ENCODE measurements at places on chromosomes 16 and 17.

DNA sequence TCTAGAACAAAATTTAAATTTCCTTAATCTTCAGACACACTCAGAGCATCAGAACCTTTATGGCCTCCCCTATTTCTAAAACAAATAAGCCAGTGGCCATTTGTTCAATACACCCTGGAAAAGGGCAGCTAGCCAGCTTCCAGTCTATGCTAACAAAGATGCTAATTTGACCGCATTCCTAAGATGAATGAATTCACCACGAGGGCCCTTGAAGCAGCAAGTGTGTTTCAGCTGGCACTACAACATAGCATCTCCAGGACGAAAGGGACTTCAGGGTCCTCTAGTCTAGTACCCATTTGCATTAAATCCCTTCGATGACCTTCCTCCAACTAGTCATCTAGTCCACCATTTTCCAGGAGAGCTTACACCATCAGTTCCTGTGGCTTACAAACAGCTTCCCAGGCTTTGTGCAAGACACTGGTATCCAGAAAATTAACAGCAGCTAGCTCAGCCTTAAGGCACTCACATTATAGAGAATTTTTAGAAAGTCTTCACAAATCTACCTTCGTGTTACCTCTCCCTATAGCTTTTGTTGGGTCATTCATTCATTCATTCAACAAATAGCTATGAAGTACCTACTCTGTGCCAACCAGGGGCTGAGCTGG is 10.9 kb downstream of the KRT37 start:
- DNase-seq: no peak

DNA sequence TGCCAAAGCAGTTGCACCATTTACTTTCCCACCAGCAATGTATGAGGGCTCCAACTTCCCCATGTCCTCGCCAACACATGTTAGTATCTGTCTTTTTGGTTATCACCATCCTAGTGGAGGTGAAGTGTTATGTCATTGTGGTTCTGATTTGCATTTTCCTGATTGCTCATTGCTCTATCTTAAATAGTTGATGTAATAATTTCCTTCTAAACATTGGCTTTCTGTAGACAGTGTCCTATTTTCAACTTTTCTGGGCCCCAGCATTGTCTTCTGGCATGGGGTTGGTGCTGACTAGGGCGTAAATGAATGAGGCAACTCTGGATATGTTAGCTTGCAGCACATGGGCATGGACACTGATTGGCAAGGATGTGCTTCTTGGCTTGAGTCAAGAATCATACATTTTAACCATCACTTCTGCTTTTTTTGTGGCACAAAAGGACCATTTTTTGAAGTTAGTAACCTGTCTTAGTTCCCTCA is 25.1 kb downstream of the PLCG2 start:
- no peak for DNase-seq

DNA sequence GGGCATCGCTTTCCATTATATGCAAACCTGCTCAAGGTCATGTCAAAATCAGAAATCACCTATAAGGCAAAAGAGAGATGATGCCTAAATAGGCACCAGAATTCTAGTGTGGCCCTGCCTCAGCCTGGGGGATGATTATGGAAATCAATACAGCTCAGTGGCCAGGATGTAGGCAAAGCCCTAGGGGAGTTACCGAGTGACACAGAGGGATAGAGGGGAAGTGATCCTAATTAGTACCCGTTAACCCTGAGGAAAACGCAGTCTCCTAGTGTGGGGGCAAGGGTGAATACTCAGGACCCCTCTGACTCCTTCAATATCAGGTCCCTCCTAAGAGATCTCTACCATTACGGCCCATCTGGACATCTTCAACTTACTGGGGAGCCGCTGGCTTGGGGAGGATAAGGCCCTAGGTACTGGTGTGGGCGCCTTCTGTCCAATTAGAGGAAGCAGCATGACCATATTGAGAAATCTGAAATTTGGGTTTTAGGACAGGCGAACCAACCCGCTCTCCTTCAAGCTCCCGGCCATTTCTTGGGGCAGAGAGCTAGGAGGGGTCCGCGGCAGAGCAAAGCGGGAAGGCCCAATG is 725 bp downstream of the NT5C3B start:
- no peak for DNase-seq

DNA sequence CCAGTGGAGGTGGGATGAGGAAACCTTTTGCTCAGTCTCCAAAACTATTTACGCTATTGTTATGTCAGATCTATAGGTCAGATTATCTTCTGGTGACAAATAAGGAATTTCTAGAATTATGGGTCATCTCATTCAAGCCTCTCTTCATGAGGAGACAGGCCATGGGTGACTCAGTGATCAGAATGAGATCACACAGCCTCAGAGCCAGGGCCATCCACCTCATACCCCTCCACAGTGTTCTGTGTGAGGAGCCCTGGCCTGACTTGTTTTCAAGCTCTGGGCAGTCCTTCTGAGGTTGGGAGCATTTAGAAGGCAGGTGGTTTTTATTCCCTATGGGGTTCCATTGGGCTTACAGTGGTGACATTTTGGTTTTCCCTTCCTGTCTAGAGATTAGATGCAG is 26.5 kb downstream of the YPEL2 start:
- no peak for DNase-seq

DNA sequence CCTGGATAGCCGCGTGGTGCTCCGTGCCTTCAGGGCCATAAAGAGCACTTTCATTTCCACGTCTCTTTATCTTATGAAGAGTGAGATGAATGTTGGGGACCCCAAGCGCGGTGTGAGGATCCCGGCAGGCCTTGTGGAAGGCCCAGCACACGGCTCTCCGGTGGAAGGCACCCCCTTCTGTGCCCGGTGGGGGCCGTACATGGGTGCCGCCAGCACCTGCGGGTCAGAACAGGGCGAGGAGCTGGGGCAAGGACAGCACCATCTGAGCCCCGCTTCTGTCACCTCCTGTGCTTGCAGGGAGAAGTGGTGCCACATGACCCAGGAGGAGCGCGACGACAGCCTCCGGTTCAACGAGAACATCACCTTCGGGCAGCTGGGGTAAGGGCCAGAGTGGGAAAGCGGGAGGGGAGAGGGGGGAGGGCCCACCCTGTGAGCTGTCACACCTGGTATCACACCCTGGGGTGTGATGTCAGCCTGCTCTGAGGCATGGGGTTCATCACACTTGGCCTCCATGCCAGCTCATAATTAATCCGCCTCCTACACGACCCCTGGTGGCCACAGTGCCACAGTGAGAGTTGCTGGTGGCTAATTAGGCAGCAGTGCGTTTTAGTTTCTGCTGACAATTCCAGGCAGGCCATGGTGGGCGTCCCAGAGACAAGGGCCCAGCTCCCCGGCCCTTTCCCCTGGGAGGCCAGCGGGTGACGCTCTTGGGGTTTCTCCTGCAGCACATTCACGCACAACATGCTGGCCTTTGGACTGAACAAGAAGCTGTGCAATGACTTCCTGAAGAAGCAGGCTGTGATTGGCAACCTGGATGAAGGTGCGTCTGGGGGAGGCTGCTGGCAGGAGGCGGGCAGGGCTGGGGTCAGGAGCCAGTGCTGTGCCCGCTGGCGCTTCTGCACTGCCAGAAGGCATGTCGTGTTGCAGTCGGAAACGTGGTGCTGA is 25.7 kb downstream of the CIBAR2 start:
- DNase-seq: peak; percentile 59

Data from activated CD8-positive, alpha-beta memory T cell treated with anti-CD3 and anti-CD28 coated beads for 1 hour (primary cell).